ENCODE measurements at places on chromosomes 2 and 18.
A peak's percentile ranks its signal among the peaks of the same experiment; 100 is the strongest.

DNA sequence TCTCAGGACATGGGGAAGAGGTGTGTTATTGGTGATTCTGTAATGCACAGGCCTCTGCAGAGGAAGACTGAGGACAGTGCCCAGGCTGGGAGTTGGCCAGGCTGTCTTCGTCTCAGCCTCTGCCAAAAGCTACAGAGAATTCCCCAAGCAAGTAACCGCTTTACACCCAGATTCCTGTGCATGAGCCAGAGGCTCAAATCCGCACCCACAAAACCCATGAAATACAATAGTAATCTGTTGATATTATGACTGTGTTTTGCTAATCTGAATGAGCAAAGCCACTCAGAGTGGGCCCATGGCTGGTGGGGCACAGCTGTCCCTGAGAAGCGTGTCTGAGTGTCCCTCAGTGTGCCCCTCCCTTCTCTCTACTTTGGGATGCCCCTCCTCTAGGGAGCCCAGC is 149.5 kb upstream of the PXDN start:
- no peak for DNase-seq

DNA sequence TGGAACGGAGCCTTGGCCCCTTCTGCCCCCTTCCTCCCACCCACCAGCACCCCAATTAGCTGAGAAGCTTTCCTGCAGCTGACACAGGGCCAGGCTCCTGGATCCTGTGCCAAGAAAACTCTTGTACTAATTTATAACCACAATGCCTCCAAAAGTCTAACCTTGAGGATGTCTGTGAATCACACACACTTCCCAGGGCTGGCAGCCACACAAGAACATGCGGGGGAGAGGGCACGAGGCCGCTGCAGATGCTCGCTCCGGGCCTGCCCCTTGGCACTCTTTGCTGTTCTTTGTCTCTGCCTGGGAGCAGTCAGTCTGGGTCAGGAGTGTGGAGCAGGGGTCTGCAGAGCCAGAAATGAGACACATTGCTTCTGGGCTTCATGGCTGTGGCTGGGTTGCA is 62.7 kb upstream of the KIF5C start:
- DNase-seq = no peak

GRCh38 chr2:175463589-175464310 is 282.2 kb upstream of the ATP5MC3 start:
- DNase-seq = no peak

GRCh38 chr2:11655495-11655894 is 14.5 kb downstream of the NTSR2 start:
- no peak for DNase-seq

DNA sequence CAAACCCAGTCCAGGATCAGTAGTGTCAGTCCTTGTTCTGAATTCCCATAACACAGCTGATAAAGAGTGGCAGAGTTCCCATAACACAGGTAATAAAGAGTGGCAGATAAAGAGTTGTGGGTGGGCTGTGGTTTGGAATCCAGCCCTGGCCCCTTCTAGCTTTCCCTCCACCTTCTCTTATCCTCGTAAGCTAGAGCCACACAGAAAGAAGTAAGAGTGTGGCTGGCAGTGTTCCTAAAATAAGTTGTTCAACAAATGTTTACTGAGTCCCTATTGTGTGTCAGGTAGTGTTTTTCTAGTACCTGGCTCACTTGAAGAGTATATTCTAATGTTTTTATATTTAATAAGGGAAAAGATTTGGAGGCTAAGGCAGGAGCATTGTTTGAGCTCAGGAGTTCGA is 65.0 kb upstream of the BCL2L11 start:
- no peak for DNase-seq

- DNase-seq = no peak
Measured at GRCh38 chr2:199309411-199309810, 148.3 kb downstream of the SATB2 start.

- peak; percentile 10 for DNase-seq
Measured at GRCh38 chr2:119476301-119477112, 44.9 kb downstream of the TMEM37 start.

DNA sequence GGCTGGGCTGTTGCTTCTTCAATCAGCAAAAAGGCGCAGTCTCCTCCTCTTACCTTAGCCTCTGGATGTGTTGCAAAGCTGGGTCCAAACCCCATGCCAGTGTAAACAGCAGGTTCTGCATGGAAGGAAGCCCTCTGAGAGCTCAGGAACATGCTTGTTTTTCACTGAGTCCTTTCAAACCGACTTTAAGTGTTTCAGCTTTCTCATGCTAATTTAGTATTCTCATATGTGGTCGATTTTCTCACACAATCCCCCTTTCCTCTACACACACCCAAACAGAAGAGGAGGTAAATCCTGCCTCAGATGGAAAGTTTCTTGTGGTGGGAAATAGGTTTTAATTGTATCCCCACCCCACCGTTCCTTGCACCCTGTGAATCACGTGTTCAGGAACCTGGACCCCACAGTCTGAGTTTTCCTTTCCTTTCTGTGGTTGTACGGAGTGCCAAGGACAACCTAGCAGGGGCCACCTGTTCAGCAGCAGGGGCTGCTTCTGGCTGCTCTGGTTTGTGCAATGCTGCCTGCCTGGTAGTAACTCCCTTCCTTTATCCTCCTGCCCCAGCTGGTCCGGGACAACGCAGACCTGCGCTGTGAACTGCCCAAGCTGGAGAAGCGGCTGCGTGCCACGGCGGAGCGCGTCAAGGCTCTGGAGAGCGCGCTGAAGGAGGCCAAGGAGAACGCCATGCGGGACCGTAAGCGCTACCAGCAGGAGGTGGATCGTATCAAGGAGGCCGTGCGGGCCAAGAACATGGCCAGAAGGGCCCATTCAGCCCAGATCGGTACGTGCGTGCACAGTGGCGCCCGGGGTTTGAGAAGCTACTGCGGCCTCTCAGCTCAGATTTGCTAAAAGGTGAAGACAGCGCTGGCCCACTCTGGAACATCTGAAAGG is 28.7 kb upstream of the LYPD6B start:
- DNase-seq = no peak

GRCh38 chr18:46893360-46893759 is 23.9 kb downstream of the PIAS2 start:
- no peak for DNase-seq

- no peak for DNase-seq
Measured at GRCh38 chr2:67666386-67667053, 269.4 kb downstream of the ETAA1 start.

DNA sequence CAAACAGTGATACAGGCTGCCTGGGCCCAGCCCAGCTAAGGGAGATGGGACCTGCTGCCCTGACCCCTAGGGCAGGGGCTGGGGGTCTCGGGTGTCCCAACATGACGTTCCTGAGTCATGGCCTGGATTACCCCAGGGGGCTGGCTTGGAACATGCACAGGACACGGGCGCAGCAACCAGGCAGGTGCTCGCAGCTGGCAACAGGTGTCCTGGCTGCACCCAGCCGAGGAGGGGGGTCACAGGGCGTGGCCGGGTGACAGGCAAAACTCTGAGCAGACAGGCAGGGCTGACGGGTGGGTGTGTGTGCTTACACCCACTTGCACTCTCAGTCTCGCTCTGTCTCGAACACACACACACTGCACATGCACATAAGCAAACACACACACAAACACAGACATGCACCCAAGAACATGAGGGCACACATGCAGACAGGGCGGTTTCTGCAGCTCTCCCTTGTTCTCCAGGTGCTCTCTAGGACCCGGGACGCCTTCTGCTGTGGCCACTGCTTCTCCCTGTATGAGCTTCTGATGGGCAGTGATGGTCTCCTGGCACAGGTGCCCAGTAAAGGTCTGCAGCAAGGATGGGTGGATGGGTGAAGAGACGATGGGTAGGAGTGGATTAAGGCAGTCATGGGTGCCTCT is 33.7 kb upstream of the TAF1B start:
- DNase-seq = no peak

GRCh38 chr2:212271583-212271982 is 267.0 kb downstream of the ERBB4 start:
- DNase-seq = no peak

DNA sequence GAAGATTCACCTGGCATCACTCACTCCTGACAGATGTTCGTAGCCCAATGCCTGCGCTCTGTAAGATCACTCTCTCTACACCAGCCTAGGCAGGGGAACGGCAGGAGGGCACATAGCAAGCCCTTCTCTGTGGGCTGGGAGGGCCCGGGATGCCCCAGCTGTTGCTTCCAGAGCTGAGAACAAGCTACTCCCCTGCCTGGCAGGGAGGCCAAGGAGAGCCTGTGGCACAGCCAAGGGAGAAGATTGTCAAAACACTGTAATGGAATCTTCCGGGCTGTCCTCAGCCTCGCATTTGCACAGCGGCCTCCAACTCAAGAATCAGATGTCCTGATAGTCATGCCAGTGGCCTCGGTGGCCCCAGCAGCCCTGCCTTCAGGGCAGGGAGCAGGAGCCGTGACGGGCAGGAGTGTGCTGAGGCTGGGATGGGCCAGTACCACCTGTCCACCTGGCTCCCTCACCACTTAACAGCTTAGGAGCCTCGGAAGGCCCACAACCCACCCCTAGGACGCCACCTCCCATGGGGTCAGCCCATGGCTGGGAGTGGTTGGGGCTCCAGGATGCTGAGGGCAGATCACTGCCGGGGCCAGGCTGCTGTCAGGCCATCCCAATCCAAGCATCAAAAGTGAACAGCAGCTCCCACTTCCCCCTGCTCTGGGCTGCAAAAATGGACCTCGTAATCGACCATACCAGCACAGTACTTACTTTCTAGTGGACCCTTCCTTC is 21.9 kb upstream of the SLC35F6 start:
- no peak for DNase-seq

DNA sequence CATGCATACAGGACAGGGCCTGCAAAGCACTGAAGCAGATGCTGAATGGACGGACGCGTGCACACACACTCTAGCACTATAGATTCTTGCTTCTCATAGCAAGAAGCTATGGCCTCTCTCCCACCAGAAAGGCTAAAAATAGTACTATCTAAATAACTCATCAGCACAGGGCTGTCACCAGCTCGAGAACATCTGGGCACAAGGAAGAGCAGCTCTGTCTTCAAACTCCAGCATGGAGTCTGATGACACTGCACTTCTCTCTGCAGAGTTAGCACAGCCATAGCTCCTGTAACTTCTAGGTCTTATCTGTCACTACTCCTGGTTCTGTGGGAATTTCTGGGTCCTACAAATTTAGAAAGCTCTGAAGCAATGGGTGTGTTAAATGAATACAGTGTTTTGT is 123.5 kb downstream of the MYO5B start:
- no peak for DNase-seq

DNA sequence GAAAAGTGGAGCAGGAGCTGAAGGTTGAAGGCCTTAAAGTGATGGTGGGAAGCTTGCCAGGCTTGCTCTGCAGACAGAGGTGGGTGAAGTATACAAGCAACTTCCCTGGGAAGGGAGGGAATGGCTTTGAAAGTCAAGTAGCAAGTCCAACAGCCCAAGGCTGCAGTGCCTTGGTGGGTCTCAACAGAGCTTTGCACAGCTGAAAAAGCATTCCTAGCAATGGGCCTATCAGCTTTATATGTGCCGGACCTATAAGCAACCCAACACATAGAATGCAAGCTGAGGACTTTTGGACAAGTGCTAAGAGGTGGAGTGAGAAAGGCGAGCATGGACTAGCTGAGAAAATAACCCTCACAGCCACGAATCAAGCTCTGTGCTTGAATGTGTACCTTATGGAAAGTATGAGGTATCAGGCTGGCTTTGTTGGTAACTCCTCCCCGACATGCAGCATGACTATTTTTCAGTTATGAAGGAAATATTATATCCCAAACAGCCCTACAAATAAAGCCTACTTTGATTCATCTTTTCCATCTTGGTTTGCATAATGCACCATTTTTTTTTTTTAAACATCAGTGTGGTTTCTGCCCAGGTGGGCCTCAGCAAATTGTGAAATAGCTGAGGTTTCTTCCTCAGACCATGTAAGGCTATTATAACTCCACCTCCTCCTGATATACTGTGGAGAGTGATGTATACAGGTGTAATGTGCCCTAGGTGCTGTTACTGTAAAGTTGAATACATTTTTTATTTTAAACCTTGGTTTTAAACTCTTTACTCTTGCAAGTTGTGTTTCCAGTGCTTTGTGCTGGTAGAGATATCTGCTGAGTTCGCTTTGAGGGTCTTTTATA is 241.4 kb upstream of the CXCR4 start:
- no peak for DNase-seq

- no peak for DNase-seq
Measured at GRCh38 chr2:37674946-37675345, 3.5 kb upstream of the CDC42EP3 start.

- DNase-seq = no peak
Measured at GRCh38 chr18:9700261-9700796, 7.8 kb upstream of the RAB31 start.

- DNase-seq = no peak
Measured at GRCh38 chr2:42547014-42547413, 21.4 kb upstream of the MTA3 start.

GRCh38 chr2:24313744-24314632 is 46.3 kb downstream of the ITSN2 start:
- DNase-seq = no peak

DNA sequence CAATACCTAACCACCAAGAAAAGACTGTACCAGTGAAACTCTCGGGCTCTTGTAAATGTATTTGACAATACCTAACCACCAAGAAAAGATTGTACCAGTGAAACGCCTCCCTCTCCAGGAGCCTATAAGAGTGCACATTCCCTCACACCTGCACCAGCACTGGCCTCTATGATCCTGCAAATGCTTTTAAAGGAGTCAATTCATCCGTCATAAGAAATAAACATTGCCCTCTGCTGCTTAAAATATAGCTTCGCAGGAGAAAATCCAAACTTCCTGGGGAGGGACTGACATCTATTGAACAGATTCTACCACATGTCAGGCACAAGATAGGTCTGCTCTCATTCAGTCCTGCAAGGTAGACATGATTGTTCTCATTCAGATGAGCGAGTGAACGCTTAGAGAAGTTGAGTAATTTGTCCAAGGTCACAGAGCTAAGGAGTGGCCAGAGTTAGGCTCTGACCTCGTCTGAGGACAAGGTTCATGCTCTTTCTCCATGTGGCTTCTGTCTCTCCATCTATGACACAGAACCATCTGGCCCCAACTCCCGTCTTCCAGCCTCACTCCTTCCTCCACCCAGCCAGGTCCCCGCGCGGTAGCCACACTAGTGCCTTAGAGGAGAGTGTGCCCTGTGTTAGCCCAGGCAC is 38.7 kb downstream of the MCFD2 start:
- DNase-seq = no peak

DNA sequence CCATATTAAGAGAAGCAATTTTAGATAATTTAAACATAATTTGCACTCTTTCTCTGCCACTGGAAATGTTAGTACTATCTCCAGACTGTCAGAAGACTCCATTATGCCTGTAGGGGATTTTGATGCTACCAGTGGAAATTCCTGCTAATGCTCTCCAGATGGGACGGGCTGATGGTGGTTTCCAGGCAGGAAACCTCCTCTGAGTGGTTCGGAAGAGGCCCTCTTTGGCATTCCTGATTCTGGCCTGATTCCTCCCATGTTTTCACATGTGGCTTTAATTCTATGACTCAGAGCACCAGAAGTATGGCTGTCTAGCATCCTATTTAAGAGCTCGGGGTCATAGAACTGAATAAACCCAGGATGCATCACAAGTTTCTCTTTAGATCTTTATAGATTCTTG is 70.9 kb upstream of the ST6GAL2 start:
- no peak for DNase-seq

- no peak for DNase-seq
Measured at GRCh38 chr2:141911485-141912066, 219.2 kb downstream of the LRP1B start.
